ENCODE measurements at places on chromosomes 11 and 22.

- DNase-seq: no peak
Observed at GRCh38 chr11:103948187-103948763, 88.2 kb upstream of the DDI1 start.

DNA sequence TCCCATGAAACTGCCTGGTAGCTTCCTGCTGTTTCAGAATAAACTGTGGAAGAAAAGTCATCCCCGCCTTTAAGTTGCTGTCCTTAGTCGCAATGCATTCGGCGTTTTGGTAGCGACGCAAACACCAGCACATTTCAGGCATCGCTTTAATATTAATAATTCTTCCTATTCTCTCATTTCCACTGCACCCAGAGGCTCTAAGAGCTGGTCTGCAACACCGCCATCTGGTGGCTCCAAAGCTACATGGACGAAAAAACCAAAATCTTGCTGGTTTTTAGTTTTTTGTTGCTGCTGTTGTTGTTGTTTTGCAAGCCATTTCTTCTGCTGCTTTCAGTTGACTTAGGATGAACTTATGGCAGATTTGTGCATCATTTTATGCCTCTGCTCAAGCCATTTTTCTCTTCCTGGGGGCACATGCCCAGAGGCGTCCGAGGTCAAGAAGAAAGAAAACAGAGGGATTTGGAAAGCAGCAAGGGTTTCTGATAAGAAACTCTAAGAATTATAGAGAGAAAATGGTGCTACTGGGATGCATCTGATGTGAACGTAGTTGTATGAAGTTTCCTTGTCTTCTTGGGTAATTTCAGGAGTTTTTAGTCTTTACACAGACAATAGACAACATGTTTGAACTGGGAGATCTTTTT lies 345.4 kb upstream of the KIRREL3 start:
- DNase-seq: peak; percentile 24

DNA sequence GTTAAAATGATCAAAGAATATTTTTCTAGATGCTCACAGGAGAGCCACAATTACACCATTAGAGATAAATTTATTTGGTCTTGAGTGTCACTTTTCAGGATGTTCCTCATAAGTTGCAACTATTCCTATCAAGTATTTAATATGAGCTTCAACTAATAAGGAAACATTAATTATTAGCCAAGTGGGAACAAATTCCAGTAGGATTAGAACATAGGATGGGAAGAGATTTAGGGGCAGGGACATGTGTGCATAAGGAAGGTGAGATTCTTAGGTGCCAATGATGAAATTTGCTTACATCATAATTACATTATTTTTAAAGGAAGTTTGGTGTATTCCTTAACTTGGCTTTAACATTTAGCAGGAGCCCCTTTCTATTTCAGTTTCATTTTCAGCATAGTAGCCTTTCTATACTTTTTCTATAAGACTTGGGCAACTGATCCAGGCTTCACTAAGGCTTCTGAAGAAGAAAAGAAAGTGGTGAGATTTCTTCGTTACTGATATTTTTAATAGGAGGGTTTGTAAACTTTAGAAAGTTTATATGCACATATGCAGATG lies 38.8 kb downstream of the CSRP3 start:
- no peak for DNase-seq

DNA sequence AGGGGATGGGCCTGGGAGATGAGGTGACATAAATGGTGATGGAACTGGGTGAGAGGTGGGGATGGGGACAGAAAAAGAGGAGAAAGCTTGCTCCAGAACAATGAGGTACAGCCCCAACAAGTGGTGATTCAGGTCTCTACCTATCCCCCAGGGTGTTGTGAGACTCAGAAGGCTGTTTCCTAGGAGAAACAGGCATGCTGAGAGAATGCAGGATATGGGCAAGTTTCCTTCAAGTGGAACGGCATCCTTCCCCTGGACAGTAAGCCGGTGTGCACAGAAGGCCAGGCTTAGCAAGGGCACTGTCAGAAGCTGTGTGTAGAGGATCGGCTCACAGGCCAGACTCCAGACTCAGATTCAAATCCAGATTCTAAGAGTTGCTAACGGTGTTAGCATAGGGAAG lies 34.1 kb upstream of the CRTAM start:
- DNase-seq: no peak

- DNase-seq: no peak
Observed at GRCh38 chr11:46686886-46687795, 13.3 kb downstream of the ARHGAP1 start.

DNA sequence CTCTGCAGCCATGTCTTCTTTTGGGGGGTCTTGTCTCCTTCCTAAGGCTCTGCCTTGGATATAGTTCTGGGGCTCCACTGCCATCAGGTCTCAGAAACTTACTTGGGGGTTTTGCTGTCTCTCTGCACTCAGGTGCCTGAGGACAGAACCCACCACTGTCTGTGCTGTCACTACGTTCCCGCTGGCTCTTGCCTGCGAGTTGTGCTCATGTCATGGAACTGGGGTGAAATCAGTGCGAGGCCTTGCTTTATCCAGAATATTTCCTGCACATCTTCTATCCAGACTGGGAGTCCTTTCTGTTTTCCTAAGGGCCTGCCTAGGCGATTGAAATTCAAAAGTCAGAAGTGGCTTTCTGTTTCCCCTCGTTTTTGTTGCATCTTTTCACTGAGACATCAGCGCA lies 6.6 kb upstream of the USP2 start:
- no peak for DNase-seq

DNA sequence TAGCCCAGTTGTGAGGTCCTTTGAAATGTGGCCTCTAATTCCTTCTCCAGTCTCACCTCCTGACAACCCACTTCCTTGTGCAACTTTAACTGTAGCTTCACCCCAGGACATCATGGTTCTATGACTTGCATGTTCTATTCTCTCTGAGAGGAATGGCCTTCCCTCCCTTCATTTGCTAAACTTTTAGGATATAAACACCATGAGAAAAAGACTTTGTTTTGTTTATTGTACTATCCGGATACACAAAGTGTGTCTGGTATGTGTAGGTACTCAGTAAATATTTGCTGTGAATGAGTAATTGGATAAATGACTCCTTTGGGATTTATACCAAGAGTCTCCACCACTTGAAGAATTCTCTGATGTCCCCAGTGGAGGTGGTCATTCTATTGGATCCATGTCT lies 547.6 kb downstream of the INSC start:
- DNase-seq: no peak

Measured in Kasumi-1 (cell line).